ENCODE measurements at places on chromosomes 2 and 18.

GRCh38 chr2:19380532-19380931 lies 22.1 kb upstream of the OSR1 start:
- no peak for DNase-seq

GRCh38 chr2:84175340-84175739 lies 283.7 kb downstream of the SUCLG1 start:
- DNase-seq = peak; percentile 3

- DNase-seq = no peak
These were observed 337.4 kb upstream of the ID2 start for GRCh38 chr2:8344144-8345097.

GRCh38 chr2:234945339-234945873 lies 6.4 kb upstream of the SH3BP4 start:
- DNase-seq = peak; percentile 73

DNA sequence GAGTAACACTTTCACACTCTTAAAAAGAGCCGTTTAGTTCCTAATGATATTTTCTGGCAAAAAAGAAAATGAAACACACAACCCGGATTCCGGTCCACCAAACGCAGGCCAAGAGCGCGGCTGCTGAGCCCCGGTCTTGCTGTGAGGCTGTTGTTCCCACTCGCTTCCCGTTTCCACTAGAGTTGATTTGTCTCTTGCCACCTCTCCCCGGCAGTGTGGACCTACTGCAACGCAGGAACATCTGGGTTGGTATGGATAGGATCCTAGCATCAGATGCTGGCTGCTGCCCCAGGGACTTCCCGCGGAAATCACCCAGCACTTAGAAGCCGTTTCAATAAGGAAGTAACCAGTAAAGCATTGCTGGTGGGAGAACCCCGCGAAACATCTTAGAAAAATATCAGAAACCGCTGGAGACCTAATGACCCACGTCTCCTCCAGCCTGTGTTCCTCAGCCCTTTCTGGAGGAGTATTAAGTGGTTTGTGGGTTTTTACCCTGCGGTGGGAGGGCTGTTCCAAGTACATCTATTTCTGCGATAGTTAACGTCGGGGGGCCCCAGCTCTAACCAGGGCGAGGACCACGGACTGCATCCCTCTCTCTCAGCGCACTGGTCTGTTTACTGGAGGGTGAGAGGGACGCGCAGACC lies 939 bp downstream of the DOCK10 start:
- DNase-seq = peak; percentile 32

DNA sequence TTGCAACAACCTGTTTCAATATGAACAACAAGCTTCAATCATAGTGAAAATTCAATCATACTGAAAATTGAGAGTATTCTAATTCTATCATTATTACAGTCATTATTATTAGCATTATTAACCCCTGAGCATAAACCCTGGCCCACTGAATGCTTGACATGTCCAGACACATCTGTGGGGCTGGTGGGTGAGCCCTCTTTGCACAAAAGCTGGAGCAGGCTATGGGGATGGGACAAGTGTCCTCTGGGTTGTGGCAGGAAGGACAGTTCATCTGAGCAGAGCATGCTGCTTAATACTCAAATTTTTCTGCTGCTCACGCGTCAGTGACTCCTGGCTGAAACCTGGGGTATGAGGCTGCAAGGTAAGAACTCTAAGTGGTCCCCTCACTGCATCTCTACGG lies 451.1 kb upstream of the POU3F3 start:
- no peak for DNase-seq

DNA sequence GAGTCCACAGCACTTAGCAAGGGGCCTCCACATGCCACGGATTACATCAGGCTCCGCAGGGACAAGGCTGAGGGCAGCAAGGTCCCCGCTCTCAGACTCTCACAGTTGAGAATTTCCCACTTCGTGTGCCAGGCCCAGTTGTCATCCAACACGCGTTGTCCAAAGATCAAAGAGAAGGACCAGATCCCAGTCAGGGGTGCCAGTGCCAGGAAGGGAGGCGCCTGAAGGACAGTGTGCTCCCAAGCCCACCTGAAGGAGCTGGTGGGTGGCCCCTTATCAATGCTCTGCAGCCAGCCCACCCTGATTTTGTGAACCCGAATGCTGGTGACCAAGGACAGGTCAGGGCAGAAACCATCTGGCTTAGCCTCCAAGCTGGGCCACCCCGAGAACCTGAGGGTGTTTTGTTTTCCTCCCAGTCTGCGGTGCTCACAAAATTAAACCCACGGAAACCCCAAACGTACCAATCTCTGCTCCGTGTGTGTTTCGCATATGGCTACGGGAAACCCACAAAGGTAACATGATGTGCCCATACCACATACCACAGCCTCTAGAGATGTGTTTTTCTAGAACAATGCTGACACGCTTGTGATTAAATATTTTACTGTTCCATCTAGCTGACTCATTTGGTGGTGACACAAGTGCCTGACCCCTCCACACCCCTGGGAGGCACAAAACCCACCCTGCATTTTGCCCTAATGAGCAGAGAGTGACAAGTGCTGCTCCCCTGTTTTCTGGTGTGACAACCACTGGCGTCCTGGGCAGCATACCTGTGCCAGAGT lies 24.5 kb downstream of the CRACDL start:
- DNase-seq = peak; percentile 60

- no peak for DNase-seq
These were observed 289.1 kb downstream of the ICOS start for GRCh38 chr2:204225671-204226073.

DNA sequence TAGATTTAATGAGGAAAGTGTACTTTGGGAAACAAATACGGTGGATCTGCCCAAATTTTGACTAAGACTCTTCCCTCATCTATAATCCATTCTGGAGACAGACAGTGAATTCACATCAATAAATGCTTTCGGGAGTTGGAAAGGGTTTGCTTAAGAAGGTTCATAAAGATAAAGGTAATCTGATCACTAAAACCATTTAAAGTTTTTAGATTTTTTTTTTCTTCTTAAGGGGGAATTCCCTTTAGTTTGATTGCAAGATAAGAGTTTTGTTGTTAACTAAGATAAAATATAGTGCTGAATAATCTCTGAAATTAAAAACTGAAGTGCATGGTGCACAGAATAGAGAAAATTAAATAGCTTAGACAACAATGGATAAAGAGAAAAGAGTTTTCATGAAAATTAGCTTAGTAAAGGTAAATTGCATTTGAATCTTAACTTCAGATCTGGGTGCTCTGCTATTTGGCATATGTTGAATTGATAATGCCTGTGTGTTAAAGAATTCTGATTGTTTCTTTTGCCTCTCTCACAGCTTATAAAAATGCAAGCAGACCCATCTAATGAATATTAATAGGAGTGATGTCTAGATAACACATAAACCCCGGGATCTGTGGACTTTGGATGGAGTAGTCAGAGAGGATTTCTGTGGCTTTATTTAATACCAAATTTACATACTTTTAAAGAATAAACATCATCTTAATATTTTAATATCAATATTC lies 100.8 kb downstream of the MEIS1 start:
- DNase-seq = no peak

- DNase-seq = no peak
These were observed 68.2 kb upstream of the STON1 start for GRCh38 chr2:48461721-48462120.

DNA sequence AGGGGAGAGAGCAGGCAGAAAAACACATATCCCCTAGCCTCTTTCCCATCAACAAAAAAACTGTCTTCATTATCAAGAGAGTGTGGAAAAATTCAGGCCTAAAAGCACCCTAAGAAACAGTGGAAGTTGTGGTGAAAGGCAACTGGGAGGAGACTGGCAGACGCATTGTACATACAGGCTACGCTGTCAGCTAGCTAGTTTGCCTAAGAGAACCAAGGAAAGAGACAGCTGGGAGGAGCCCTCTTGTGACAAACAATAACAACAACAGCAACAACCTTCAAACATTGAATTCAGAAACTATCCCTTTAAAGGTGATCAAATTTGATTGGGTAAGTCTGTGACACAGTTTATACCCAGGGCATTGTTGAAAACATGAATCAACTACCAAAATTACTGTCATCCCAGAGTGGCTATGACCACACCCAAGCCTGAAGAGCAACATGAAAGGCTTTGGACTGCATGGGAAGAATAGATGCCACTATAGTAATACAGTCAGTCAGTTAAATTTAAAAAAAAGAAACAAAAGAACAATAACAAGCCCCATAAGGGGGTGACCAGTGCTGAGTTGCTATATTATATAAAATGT lies 88.9 kb upstream of the CRIM1 start:
- no peak for DNase-seq

DNA sequence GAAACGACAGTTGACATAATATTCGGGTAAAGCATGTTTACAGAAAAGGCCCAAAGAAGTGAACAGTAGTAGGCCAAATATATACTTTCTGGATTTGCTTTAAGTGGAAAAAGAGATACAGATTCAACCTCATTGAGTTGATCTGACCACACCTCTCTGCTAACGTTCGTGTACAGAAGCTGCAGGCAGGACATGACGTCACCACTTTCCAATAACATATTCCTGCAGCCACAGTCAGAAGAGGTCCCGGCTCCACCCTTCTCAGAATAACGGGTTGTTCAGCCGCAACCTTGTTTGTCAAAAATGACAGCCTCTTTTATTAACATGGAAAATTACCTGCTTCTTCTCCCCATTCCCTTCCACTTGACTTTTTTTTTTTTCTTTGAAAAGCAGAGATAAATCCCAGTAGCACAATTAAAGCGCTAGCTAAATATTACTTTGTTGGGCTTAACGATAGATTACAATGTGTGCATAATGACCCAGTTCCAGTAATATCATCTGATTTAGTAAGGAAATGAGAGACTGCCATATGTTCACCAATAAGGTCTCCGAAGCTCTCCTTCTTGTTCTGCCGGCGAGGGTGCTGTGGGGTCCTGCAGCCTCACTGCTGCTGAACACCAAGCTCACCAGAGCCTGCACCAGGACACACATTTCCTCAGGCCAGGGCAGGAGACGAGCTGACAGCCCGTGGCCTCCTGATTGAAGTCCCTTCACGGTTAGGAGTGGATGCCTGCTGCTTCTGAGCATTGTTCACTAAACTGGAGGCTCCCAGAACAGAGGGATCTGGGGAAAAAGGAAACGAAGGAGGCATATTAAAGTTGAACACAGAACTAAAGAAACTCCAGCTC lies 451.0 kb upstream of the SALL3 start:
- no peak for DNase-seq

- DNase-seq = no peak
These were observed 118.7 kb upstream of the NXPH2 start for GRCh38 chr2:138898855-138899254.

DNA sequence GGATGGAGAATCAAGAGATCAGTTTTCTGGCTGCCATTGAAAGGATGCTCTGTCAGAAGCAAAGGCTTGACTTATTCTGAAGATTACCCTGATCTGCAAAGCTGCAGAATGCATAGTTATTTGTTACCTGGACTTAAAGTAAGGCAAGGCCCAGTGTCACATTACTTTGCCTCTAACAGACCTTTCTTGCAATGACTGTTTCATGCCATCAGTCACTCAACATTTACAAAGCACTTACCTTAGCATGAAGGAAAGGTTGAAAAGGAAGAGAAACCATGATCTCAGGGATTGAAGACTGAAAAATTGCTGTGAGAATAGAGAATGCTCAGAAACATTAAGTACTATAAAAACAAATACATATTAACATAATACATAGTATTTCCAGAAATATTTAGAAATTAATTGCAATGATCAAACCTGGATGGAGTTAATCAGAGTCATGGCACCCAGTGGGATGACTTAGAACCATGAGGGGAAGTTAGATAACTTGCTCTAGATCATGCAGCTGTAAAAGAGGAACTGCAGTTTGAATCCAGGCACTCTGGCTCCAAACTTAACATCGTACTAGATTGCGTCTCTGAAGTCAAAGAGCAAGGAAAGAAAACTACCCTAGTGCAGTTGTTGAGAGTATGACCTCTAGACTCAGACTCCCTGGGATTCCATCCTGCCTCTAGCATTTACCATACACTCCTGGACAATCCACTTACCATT lies 26.5 kb upstream of the FAM117B start:
- no peak for DNase-seq

GRCh38 chr2:37153224-37153623 lies 3.6 kb downstream of the EIF2AK2 start:
- DNase-seq = no peak

DNA sequence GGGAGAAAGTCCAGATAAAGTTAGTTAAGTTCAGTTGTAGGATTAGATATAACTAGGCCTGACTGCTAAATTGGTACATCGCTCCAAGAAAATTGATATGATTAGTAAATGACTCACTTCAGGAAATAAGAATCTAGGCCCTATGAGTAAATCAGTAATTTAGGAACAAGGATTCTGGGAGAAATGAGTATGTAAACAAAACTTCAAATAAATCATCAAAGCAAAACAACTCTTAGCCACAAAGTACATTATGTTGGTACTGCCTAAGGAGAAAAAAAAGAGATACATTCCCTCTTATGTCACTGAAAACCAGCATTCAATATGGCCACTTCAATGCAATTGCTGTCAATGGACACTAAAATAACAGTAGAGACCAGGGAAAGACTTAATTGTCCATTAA lies 529.1 kb downstream of the ZNF804A start:
- peak; percentile 35 for DNase-seq

GRCh38 chr2:216480221-216480620 lies 18.4 kb upstream of the RPL37A start:
- no peak for DNase-seq

GRCh38 chr2:68466361-68466777 lies 725 bp downstream of the FBXO48 start:
- peak; percentile 84 for DNase-seq

DNA sequence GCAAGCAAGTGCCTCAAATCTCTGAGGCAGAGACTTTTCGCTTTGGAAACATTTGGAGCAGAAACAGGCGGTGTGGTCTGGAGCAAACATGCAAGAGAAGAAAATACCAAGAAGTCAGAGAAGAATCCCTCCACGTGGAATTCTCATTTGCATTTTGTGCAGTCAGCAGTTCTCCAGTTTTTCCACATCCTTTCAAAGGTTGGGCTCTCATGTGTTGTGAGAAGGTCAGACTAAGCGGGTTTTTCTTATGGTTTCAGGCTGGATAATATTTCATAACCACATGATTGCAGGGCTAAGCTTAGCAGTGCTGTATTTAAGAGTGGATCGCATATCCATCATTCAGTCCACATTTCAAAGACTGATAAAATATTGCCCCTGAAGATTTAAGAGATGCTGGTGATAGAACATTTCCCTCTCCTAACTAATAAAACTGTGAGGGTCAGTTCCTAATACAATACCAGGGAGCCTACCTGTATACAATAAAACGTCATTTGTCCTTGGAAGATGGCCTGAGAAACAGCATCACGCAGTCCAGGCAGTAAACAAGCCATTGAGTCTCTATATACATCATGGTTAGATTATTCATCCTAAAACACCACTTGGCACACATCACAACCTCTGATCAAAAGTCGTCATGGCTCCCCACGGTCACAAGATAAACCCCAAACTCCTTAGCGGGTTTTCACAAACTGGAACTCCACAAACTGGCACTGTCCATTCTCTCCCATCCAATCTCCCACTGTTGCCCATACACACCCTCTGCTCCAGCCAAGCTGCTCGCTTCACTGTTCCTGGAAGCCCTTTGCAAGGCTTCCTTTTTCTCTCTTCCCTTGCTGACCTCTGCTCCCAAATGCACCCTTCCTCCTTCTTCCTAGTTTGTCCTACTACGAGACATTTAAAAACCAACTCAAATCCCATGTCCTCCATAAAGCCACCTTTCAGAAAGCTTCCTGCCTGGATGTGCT lies 31.5 kb downstream of the ANKRD44 start:
- DNase-seq = no peak
